ENCODE measurements at places on chromosomes 1 and 21.

GRCh38 chr1:172561252-172561651 is 28.3 kb downstream of the SUCO start:
- no peak for DNase-seq

GRCh38 chr21:39694750-39695149 is 50.2 kb upstream of the IGSF5 start:
- no peak for DNase-seq

GRCh38 chr1:10051656-10052055 is 18.9 kb downstream of the UBE4B start:
- no peak for DNase-seq

DNA sequence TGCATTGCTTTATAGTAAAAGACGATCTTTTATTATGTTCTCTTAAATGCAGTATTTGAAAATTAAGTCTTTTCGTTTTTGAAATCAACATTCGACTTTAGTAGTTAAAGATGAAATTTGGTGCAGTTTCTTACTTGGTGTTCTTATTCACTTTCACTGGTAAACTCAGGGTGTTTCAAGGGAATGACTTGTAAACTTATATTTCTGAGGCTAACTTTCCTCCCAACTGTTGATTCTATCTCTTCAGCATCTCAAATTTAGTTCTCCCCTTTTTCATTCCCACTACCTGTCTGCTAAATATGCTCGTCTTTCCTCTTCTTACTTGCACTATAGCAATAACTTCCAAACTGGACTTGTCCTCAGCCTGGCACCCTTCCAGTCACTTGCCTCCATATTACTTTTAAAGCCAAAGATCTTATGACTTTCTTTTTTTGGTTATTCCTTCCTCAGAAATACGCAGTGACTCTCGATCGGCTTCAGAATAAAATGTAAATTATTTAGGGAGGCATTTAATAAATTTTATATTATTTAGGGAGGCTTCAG is 988 bp downstream of the SLC35A3 start:
- DNase-seq = peak; percentile 28

DNA sequence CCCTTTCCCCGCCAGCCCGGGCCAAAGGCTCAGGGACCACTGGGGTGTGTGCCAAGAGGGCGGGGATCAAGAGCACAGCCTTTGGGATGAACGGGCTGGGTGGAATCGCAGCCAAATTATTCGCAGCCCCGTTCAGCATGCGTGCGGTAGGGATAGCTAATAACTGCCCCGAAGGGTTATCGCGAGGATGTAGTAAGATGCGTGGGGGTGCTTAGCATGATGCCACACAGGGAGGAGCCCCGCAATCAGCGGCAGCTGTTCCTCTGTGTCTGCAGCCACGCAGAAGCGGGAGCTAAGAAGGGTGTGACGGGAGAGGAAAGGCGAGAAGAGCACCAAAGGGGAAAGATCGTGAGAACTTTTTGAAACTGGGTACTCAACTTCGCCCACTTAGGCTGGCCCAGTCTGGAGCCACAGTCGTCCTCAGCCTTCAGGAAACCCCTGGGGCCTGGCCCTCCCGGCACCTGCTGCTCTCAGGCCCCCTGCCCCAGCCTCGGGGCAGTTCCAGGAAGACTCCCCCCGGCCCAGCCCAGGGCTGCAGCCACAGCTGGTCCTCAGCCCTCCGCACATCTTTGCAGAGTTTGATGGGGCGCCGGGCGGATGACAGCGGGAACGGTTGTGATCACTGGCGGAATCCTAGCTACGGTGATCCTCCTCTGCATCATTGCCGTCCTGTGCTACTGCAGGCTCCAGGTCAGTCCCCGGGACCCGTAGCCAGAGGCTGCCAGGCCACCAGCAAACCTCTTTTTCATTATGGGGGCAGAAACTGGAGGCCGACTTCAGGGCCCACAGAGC is 64.9 kb downstream of the TOR1AIP2 start:
- DNase-seq = no peak

GRCh38 chr1:165836664-165837482 is 9.5 kb downstream of the UCK2 start:
- no peak for DNase-seq

DNA sequence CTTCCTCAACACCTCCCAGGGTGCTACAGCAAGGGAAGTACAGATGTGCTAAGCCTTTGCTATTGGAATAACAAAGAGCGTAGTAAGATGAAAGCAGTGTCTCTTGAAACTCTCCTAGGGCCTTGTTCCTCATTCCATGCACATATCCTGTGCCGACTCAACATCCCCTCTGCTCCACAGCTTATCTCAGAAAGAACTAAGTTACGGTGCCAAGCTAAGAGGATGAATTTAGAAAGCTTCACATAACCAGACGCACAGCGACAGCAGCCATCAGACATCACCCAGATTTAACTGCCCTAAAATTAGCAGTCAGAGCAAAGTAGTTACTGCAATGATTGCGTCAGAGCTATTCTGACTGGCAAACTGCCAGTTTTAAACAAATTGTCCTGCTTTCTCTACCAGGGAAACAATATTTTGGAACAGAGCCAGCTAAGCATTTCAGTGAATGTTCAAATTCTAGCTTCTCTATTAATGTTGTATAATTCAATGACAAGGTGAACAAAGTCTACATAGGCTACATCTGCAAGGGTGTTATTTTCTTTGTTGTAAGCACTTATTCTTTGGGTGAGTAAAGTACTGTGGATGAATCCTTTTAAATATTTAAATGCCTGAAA is 9.5 kb downstream of the SIPA1L2 start:
- DNase-seq = peak; percentile 74

- peak; percentile 53 for DNase-seq
Observed at GRCh38 chr1:43978551-43979260, at the start of gene B4GALT2. TSS of gene B4GALT2 (plus strand) at chr1:43979210. CDS start at chr1:43981161, 1,951 bp downstream.

DNA sequence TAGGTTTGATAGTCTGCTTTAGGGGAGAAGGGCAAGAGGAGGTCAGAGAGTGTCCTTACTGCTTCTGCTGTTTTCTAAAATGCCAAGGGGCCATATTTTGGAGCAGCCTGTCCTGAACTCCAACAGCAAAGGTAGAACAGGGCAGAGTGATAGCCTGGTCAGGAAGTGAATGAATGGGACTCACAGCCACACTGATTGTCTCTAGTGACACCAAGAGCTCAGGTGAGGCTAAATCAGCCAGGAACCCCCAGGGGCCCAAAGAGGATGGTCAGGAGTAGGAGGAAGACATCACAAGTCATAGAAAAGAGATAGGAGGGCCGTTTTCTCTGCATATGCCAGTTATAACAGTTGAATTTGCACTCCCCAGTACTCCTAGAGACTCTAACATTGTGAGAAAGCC is 97.4 kb upstream of the DUSP10 start:
- no peak for DNase-seq

DNA sequence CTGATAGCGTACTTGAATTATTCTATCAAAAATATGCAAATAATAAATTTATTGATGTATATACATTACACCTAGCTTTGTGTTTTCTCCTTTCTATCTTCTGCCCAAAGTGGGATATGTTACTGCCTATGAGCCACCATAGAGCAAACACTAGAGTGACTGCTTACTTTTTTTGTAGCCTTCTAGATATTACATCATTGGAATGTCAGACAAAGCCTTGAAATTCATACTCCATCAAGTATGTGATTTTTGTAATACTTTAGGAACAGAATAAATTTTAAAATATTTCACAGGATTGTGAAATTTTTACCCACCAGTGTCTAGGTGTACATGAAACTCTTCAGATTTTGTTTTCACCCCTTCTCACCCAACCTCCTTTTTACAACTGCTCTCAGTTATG is 787.6 kb downstream of the USP25 start:
- DNase-seq = no peak

GRCh38 chr21:41500363-41500762 is 7.6 kb downstream of the TMPRSS2 start:
- no peak for DNase-seq

- no peak for DNase-seq
Observed at GRCh38 chr1:7769673-7770412, 1.3 kb upstream of the VAMP3 start.

GRCh38 chr1:23979387-23979880 is 693 bp downstream of the SRSF10 start:
- DNase-seq = peak; percentile 18

DNA sequence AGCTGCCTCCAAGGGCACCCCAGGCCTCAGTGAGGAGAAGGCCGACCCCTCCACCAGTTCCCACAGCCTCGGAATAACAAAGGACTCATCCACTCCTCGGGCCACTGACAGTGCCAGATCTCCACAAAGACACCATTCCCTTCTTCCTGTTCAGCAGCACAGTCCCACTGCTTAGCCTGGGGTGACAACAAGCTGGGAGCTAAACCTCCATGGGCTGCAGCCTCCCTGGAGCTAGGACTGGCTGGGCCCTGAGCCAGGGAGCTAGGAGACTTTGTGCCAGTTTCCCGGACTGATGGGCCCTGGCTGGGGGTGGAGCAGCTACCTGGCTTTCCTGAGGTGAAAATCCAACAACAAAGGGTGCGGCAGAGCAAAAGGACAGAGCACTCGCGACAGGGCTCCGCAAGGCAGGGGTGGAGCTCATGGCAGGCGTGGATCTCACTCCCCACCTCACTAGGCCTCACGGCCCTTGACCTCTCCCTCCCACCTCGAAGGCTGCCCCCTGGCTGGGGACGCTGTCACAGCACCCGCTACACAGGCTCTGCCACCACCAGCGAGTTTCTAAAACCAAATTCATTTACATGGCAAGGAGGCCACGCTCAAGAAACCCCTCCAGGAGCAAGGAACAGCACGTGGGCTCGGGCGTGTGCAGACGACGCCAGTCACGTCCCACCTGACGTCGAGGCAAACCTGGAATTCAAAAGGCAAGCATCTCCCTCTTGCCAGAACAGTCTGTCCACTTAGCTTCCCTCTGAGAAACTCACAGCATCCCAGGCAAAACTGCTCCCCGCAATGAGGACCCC is 13.8 kb downstream of the SLC35E2B start:
- peak; percentile 41 for DNase-seq

DNA sequence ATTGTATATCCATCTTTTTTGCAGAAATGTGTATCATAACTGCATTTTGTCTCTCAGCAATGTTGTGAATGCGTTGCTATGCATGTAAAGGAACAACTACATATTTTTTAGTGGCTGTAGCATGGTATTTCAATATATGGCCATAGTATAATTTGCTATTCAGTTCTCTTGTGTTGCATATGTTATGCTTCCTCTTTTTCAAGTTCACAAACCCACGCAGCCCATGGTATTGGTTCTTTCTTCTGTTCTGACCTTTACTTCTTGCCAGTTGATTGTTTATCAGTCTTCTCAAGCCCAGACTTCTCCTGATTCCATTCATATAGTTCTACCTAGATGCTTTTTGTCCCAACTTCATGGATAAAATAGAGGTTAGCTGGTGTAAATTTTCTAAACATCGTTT is 6.1 kb downstream of the SLC22A15 start:
- no peak for DNase-seq

DNA sequence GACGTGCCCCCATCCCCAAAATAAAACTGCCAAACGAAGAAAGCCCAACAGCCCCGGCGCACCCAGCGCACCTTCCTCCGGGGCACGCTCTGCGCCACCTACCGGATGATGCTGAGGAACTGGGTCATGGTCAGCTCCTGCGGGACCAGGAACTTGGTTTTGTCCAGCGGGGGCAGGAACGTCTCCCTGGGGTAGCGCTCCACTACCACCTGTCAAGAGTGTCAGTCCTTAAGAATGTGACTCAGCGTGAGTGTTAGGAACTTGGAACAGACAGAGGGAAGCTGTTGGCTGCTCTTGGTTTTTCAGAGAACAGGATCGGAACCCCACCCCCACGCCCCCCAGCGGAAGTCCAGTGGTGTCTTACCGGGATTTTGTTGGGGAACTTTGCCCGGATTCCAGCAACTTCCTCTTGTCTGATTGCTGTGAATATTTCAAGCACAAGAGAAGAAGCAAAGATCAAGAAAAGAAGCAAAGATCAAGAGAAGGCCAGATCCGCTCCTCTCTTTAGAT is 431 bp downstream of the MAP1LC3C start:
- DNase-seq = peak; percentile 98

DNA sequence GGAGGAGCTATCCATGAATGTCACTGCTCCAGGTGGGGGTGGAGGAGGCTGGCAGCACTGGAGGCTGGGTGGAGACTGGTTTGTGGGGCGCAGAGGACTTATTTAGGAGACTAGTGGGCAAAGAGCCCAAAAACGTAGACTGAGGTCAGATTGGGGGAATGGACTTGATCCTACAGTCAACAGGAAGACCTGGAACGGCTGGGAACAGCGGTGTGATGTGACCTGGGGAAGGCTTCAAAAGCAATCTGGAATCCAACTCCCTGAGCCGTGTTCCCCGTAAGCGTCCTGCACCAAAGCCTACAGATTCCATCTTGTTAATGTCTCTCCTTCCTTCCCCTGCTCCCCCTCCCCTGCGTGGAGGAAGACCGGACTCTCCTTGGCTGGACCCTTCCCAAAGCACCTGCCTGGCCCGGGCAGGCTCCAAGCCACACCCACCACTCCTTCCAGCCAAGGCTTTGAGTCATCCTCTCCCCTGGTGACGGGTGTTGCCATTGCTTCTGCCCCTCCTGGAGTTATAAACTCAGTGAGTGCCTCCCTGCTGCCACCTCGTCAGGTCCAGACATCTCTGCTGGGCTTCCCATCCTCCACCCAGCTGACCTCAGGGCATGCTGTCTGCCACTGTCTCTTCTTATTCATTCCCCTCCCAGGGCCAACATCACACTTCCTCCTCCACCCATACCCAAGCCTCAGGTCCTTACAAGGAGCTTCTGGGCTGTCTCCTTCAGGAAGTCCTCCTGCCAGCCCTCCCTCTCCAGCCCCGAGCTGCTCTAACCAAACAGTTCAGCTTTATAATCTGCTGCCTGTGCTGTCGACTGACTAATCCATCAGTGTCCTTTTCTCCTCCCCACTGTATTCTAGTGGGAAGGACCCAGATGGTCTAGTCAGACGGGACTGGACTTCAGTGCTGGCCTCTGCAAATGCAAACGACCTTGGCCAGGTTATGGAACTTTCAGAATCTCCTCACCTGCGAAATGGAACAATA is 1.6 kb upstream of the CLSTN1 start:
- DNase-seq = peak; percentile 100

GRCh38 chr1:72007312-72007711 is 275.0 kb downstream of the NEGR1 start:
- no peak for DNase-seq

DNA sequence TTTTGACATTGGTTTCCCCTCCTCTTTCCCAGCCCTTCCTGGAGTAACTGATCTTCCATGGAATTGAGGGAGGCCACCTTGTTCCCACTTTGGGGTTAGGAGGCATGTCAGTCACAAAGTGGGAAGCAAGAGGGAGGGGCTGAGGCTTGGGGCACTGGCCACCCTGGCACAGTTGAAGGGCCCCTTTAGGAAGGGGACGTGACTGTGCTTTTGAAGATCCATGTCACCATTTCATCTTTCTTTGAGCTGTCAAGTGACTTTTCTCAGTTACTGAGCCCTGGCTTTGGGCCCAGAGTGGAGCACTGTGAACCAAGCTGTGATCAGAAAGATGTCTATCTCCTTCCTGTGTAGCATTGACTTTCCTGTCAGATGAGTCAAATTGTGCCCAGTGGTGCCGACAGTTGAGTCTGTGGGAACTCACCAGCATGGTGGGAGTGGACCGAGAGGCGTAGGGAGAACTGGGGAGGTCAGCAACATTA is 38.5 kb upstream of the TDRD10 start:
- peak; percentile 16 for DNase-seq
